HAP-1 (cell line): ENCODE measurements at places on chromosomes 1 and 21.

DNA sequence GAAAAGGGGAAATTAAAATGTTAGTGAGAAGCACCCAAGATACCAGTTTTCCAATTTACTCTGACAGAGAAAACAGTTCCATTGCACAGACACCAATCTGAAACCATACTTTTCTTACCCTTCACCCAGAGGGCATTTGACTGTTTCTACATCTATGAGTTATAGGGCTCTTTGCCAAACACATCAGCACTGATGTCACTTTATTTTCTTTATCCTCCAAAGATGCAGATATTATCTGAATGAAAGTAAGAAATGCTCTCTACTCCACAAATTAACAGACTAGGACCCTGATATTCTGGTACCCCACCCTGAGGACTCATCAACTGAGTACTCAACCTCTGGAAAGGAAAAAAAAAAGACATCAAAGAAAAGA is 24.2 kb upstream of the PEX19 start:
- no peak for DNase-seq

GRCh38 chr1:206953126-206953525 is 6.9 kb upstream of the PIGR start:
- DNase-seq, result no peak

DNA sequence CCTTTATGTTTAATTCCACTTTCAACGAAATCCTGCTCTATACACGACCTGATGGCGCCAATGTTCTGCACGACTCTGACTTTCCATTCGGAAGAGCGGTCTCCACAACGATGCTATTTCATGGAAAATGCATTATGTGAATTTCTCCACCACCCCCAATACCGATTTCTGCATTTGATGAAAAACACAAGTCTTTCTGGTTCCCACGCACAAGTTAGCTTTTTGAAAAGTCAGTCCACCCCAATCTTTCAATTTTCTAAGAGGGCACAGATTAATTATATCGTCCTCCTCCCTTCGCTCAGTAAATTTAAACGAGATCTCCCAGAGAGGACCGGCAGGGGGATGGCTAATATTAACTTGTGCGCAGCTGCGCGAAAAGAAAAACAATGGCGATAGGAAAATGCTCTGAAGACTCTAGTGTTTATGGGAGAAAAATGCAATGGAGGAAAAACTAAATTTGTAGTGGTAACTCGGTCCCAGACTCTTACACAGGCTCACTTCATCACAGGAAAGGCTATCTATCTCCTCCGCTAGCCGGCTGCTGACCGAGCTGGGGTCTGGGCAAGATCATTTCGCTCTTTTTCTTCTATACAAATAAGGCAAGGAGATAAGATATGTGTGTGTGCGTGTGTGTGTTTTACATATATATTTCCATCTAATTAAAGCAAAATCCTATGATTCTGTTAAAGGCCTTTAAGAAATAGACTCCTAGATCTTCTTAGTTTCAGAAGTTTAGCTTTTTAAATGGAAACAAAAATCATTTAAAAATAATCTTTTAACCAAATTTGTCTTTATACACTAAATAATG is 1.2 kb upstream of the LHX8 start:
- no peak for DNase-seq

- peak; percentile 55 for DNase-seq
Observed at GRCh38 chr21:25421321-25422028, 185.8 kb downstream of the MRPL39 start.

GRCh38 chr1:1021010-1021919 is 1.3 kb downstream of the AGRN start:
- DNase-seq, result peak; percentile 82

DNA sequence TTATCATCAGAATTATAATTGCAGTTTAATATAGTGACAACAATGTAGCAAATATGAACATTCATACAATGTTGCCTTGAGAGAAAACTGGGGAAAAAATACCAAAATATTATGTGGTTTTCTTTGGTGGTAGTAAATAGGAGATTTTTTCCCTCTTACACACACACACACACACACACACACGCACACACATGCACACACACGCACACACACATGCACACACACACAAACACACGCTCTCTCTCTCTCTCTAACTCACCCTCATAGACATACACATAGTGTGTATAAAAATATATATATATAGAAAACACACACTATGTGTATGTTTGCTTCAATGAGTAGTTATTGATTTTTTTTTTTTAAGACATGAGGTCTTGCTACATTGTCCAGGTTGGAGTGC is 211.6 kb downstream of the HHAT start:
- DNase-seq, result no peak

DNA sequence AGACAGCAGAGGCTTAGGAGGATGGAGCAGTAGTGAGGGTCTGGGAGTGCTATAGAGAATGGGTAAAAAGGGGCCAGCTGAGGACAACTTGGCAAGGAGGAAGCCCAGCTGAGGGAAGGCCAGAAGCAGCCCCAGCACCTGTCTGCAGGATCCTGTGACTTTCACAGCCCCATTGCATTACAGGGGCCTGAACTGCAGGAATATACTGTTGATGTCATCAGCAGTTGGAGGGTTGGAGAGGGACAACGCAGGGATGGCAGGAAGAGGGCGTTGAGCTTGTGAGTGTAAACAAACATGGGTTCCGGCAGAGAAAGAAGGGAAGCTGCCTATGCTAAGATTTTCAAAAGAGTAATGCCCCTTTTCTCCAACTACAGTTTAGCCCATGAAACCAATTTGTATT is 628.5 kb downstream of the SMYD3 start:
- no peak for DNase-seq

GRCh38 chr1:203080456-203080855 is 5.4 kb downstream of the MYOG start:
- no peak for DNase-seq

GRCh38 chr1:179305450-179305849 is 11.9 kb downstream of the SOAT1 start:
- DNase-seq, result no peak

GRCh38 chr1:41355761-41356160 is 5.5 kb upstream of the FOXO6 start:
- no peak for DNase-seq

DNA sequence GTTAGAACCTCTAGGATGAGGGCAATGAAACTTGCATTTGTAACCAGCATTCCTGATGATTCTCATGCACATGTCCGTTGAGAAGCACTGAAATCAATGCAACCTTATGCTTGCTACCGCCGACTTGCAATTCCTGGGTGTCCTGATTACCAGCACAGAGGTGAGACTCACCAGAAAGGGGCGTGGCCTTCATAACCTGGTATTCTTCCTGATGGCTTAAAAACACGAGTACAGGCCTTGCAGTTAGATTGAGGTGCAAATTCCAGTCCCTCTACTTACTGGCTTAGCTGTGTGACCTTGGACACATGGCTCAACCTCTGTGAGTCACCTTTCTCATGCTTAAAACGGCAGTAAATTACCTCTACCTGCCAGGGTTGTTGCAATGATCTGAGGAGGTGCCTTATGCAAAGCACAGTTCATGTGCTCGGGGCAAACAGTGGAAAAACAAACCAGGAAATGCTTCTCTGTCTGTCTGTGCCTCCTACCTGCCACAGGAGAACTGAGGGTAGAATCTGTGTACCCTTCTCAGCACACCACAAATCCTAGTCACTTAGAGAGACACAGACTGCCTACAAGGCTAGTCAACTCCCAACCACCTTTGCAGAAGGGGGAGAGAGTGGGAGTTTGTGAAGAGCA is 39.1 kb upstream of the ECE1 start:
- no peak for DNase-seq

DNA sequence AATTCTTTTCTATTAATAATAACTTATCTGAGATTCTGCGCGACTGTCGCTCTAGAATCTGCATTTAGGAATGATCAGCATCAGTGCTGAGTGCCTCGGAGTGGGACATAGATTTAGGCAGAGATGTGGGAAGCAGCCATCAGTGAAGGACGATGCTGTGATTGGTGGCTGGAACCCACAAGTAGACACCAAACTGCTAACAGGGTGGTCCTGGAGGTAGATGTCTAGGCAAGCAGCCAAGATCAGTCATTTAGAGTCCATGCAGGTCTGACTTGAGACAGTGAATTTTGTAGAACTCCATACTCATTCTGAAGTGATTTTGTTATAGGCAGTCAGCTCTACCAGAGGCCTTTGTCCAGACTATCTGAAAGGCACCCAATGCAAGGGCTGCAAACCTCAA is 51.8 kb upstream of the LYST start:
- DNase-seq, result no peak

- DNase-seq, result no peak
Observed at GRCh38 chr1:19559641-19560040, 74.3 kb upstream of the CAPZB start.

GRCh38 chr1:17696417-17697301 is 58.5 kb upstream of the ACTL8 start:
- peak; percentile 59 for DNase-seq

DNA sequence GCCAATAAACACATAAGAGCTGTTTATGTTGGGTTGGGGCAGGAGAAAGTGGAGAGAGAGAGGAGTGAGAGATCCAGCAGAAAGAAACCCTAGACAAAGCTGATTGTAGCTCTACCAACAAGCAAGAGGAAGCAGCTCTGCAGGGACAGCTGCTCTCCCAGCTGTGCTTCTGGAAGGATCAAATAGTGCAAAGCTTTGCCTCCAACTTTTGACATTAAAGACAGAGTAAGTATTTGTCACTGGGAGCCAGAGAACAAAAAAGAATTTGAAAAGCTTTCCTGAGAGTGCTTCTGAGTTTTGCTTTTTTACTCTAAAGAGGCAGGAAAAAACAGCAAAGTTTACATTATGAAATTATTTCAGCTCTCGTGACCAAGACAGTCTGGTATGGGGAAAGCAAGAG is 28.5 kb upstream of the C1orf198 start:
- DNase-seq, result no peak

DNA sequence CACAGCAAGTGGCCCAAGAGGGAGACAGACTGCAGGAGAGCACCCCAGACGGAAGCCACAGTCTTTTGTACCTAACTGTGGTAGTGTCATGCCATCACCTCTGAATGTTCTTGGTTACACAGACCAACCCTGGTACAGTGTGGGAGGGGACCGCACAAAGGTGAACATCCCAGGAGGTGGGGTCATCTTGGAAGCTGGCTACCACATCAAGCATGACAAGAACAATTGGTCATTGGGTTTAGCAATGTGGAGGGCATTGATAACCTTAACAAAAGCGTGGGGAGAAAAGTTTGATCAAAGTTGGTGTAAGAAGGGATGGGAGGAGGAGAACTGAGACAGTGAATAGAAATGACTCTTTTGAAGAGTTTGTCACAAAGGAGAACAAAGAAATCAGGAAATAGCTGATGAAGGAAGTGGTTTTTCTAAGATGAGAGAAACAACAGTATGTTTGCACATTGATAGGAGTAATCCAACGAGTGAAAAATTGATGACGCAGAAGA is 87.1 kb upstream of the CACNA1E start:
- DNase-seq, result no peak

GRCh38 chr1:160373696-160374095 is 6.8 kb downstream of the NHLH1 start:
- no peak for DNase-seq

- DNase-seq, result no peak
Observed at GRCh38 chr21:33267250-33267649, 1.1 kb downstream of the IL10RB start.

GRCh38 chr1:201659572-201659971 is 120.6 kb downstream of the NAV1 start:
- DNase-seq, result no peak

- DNase-seq, result no peak
Observed at GRCh38 chr1:119632103-119632490, 16.0 kb downstream of the ZNF697 start.

DNA sequence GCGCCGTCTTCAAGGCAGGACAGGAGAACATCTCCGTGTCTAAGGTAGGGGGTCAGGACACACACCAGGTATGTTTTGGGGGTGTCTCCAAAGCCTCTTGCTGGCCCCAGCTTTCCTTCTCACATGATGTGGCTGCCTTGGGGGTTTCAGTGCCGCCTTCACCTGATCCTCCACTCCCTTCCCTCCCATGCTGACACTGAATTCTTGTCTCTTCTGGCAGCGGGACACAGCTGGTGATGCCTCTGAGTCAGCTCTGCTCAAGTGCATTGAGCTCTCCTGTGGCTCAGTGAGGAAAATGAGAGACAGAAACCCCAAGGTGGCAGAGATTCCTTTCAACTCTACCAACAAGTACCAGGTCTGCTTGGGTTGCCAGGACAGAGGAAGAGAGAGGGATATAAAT is 13.5 kb downstream of the ATP1A2 start:
- DNase-seq, result no peak

- peak; percentile 65 for DNase-seq
Observed at GRCh38 chr1:156608981-156609380, 7.7 kb upstream of the GPATCH4 start.

DNA sequence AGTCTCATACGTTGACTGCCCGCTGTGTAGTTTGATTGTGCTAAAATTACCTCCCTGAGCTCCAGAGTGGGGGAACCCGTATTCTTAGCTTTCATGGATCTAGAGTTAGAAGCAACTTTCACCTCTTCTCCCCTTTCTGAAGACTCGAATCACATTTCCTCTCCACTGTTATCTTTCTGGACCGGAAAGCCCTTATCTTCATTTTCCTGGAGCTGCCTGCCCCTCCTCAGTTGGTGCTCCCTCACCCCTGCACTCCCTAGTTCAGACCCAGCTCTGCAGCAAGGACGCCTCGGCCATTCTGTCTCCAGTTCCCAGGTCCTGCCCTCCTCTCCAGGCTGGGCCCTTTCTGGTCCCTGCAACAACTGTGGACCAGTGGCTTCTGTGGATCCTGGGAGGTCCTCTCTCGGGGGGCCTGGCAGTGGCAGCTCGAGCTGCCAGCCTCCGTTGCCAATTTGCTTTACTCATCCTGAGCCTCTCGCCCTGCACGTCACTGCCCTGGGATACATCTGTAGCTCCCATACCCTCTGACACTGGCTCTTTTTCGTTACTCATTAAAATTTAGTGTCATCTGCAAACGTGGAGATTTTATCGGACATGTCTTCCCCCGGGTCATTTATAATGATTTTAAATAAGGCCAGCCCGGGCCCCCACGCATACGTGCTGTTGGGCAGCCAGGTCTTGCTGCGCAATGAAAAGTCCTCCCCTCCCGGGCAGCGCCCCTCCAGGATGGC is 141.5 kb upstream of the VAMP3 start:
- DNase-seq, result no peak

GRCh38 chr1:236301080-236301957 is 19.6 kb upstream of the ERO1B start:
- no peak for DNase-seq

- no peak for DNase-seq
Observed at GRCh38 chr1:60875138-60875537, 207.2 kb upstream of the NFIA start.

DNA sequence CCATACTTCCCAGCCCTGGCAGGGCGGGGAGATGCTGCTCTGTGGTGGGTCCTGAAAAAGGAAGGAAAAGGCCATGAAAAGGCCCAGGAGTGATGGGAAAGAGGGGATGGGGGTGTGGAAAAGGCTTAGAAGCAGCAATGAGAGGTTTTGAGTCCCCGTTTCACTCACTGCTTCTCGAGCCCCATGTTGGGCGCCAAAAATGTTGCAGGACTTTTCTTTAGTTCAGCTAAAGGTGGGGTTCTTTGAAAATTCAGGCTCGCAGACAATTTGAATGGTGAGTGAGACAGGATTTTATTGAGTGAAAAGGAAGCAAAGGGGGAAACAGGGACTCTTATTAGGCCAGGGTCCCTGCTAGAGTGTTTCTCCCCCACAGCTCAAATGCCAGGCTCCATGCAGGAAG is 93.1 kb downstream of the MRPS6 start:
- no peak for DNase-seq

- DNase-seq, result no peak
Observed at GRCh38 chr1:208595745-208596144, 351.6 kb upstream of the PLXNA2 start.

- DNase-seq, result no peak
Observed at GRCh38 chr21:45010860-45011259, 63.5 kb upstream of the ADARB1 start.
